ENCODE measurements at places on chromosomes 2 and 18. TPM values are rescaled to one million over a fixed set of nuclear protein-coding genes. Genes with fewer than 3 reads are reported as not detected.

The PRSS56 gene
- total RNA-seq: not detected

The SPDYA gene
- total RNA-seq: 0.71 TPM

The AQP4 gene
- not detected for total RNA-seq

The PROKR1 gene
- total RNA-seq: not detected

The WDR7 gene
- total RNA-seq: 22.3 TPM

The MEP1B gene
- not detected for total RNA-seq

Data from smooth muscle cell of bladder (primary cell).